ENCODE measurements at places on chromosomes 4 and X.

DNA sequence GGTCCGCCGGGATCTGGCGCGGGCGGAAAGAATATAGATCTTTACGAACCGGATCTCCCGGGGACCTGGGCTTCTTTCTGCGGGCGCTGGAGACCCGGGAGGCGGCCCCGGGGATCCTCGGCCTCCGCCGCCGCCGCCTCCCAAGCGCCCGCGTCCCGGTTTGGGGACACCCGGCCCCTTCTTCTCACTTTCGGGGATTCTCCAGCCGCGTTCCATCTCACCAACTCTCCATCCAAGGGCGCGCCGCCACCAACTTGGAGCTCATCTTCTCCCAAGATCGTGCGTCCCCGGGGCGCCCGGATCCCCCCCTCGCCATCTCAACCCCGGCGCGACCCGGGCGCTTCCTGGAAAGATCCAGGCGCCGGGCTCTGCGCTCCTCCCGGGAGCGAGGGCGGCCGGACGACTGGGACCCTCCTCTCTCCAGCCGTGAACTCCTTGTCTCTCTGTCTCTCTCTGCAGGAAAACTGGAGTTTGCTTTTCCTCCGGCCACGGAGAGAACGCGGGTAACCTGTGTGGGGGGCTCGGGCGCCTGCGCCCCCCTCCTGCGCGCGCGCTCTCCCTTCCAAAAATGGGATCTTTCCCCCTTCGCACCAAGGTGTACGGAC is 482 bp upstream of the SHOX start:
- DNase-seq, result no peak

GRCh38 chr4:103493450-103494159 is 226.2 kb downstream of the TACR3 start:
- no peak for DNase-seq

GRCh38 chrX:149512225-149512885 is 7.2 kb upstream of the IDS start:
- peak; percentile 26 for DNase-seq

- no peak for DNase-seq
These were observed 9.8 kb downstream of the SPP1 start for GRCh38 chr4:87985097-87985886.

DNA sequence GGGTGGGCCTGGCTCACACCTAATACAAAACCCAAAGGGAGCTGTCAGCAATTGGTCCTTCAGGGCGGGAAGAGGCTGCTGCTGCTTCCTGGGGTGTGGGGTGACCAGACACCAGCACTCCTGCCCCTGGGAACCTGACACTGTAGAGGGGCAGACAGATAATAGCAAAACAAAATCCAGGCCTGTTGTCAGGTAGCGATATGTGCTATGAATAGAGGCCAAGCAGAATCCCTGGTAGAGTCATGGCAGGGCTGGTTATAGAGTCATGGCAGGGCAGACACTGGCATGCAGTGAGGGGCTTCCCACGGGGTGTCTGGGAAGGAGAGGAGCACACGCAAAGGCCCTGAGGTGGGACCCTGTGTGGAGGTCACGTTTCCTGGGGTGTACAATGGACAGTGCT is 79.6 kb upstream of the PSAPL1 start:
- DNase-seq, result no peak

DNA sequence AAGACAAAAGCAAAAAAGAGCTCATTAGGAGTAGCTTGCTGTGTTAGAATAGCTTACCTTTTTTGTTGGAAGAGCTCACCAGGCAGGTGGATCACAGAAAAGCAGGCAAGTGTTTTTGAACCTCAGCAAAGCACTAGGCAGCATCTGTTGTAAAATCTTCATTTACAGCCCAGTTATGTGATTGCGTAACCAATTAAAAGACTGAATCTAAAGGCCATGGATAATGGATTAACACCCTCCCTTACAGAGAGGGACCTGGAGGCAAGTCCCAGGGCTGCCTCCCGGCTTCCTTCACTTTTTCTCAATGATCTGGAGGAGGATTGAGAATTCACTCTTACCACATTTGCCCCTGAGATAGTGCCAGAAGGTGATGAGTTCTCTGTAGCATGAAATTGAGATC is 51.1 kb downstream of the MAMLD1 start:
- no peak for DNase-seq

DNA sequence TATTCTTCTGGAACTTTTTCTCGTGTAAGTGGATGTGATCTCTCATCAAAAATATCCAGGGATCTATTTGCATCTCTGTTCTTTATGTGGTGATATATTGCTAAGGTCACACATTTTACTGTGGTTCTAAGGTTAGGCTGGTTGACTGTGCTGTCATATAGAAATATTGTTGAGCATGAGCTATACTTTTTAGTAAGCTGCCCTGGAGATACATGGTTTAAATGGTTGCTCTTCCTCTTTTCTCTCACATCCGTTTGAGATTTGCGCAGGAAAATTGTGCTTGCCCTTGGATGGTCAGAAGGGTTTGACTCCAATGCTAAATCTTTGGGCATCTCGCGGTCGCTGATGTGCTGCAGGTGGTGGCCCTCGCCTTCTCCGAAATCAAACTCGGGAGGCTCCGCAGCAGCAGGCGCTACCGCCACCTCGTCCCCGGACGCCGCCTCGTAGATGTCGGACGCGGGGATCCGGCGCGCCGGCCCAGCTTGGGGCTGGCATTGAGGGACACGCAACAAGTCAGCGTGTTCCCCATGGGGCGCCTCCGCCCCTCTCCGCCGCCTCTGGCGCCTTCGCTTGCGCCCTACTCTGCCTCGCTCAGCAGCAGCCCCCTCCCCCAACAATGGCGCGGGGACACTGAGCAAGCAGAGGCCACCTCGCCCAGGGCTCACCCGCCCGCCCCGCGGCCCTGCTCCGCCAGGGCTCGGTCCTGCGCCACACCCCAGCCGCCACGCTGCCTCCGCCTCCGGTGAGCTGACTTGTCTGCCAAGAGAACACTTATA is 154.5 kb downstream of the MSN start:
- DNase-seq, result peak; percentile 25

DNA sequence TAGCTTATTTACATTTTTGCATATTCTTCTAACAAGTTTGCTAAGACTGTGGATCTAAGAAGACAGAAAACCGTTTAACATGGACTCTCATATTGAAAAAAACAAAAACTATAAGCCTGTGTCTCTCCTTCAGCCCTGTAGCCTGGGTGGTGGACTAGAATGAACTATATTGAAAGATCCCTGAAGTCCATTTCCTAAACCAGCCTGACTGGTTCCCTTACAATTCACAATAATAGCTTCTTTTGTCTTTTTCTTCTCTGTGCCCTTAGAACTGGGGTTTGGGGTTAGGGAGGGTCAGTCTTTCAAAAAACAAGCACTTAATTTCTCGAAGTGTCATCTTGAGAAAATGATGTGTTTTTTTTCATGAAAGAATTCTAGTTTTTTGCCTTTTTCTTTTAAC is 59.0 kb downstream of the GSTCD start:
- no peak for DNase-seq

GRCh38 chrX:38175139-38175538 is 45.5 kb downstream of the SRPX start:
- no peak for DNase-seq

GRCh38 chr4:40058854-40059253 is 2.2 kb downstream of the N4BP2 start:
- no peak for DNase-seq
